ENCODE measurements at places on chromosomes 2 and 18.

DNA sequence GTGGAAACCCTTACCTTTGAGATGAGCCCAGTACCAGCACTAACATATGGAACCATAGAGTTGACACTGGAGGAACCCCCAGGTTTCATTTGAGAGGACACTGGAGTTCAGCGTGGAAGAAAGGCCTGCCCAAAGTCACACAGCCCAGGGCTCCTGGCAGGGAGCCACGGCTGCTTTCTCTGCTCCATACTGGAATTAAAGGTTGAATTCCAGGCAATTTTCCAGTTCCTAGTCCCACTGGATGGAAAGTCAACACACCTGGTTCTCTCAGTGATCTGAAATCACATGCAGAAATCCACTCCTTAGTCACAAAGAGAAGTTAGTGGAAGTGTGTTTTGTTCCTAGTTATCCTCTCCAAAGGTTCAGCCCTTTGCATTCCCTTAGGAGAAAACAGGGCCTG is 336.1 kb upstream of the SKOR2 start:
- DNase-seq: no peak

DNA sequence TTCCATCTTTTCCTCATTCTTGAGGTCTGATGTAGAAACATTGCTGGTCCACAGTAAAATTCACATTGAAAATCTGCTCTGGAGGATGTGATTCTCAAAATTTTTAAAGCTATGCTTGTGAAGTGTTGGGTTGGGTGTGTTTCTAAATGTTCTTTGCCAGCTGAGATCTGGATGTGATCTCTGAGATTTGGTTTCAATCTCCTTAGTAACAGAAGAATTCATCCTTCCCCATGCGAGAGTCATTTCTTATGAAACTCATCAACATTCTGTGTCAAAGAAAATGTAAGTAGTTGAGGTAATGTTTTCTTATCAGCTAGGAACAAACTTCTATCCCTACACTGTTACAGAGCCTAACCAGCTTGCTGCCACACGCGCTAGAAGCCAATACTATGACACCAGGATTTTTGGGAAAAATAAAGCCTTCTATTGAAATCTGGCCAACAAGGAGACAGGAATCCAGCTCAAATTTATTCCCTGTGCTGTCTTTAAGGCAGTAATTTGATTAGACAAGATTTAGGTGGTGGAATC is 134.9 kb downstream of the PTH2R start:
- no peak for DNase-seq

DNA sequence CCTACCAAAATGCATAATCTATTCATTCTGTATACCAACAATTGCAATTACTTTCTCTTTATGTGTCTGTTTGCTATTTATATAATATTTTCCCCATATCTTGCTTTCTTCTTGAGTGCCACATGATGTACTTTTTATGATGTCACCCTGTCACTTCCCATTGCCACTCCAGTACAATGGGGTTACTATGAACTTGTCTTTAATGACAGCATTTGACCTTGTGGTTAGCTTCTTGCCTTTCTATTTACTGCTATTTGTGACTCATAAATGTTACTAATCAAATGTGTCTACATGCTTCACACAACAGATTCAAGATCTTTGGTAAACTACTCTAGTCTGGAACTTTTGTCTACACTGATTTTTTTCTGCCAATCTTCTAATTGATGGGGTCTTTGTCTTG is 486.3 kb downstream of the NR4A2 start:
- DNase-seq: no peak

DNA sequence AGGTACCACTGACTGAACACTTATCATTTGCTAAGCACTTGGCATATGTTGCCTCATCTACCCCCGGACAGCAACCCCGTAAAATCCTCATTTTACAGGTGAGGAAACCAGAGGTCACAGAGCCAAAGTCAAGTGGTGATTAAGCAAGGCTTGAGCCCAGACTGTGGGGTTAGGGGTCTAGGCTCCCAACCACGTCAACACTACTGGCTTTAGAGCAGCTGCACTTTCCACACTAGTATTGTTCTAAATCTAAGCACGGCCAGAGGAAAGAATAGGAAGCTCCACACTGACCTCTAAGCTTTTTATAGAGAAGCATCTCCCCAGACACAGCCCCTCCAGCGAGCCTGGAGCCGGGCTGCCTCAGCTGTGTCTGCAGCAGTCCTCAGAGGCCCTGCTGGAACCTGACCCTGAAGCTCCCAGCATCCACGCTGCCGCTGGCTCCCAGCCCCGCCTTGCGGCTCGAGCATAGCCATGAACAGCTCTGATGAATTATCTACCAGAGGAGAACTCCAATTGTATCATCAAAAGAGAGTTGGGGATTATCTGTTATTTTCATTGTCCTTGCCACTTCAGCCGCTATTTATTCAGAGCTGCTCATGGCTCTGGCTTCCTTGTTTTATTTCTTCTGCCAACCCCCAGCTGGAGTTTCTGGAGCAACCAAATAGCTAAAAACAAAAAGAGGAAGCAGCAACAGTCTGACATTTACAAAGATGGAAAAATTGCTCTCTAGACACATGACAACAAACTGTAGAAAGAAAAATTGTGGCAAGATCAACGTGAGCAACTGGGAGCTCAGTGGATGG is 62.2 kb upstream of the RTN4 start:
- DNase-seq: no peak

DNA sequence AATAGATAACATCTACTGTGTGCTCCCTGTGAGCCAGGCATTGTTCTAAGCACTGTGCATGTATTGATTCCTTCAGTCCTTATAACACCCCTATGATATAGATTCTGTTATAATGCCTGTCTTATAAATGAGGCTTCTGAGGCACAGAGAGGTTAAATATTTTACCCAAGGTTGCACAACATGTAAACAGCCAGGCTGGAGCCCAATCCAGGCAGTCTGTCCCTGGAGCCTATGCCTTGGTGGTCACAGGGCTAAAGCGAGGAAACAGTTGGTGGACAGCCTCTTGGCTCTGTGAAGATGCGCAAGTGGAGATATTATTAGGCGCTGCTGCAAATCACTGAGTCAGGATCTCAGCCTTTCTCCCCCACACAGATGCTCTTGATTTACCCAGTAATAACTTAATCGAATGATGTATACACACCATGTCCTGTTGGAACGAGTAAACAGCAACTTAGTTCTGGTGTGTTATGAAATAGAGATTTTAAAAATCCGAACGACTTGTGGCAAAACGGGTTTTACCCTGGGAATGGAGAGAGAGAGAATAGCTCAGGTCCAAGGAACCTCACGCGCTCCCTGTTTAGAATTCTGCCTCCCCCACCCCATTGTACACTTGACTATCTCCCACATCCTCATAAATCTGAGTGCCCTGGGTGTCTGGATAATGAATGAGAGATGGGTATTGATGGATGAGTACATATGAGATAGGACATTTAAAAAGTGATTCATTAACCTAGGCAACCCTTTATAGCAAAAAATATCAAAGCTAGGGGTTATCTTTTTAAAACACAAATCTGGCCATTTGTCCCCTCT is 231.9 kb downstream of the BCL2 start:
- no peak for DNase-seq

- DNase-seq: no peak
Observed at GRCh38 chr18:6069539-6069938, 174.2 kb upstream of the TMEM200C start.

DNA sequence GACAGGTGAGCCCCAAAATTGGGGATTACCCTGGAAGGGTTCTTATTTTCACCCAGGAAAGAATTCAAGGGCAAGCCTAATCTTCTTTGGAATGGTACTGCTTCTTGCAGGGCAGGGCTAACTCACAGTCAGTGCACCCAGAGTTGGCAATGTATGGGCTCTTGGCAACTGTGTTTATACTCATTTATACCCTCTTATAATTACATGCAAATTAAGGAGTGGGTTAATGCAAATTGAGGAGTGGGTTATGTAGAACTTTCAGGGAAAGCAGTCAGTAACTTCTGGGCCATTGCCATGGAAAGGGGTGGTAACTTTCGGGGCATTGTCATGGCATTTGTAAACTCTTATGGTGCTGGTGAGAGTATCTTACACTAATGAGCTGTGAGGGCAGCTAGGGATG is 59.2 kb downstream of the SERPINB8 start:
- DNase-seq: no peak

DNA sequence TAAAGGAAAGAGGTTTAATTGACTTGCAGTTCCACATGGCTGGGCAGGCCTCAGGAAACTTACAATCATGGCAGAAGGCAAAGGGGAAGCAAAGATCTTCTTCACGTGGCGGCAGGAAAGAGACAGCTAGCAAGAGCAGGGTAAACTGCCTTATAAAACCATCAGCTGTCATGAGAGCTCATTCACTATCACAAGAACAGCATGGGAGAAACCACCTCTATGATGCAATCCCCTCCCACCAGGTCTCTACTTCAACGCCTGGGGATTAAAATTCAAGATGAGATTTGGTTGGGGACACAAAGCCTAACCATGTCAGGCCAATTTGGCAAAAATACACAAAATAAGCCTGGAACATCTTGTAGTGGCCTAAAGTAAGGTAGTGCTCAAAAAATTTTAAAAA is 152.6 kb downstream of the COL6A3 start:
- DNase-seq: no peak

DNA sequence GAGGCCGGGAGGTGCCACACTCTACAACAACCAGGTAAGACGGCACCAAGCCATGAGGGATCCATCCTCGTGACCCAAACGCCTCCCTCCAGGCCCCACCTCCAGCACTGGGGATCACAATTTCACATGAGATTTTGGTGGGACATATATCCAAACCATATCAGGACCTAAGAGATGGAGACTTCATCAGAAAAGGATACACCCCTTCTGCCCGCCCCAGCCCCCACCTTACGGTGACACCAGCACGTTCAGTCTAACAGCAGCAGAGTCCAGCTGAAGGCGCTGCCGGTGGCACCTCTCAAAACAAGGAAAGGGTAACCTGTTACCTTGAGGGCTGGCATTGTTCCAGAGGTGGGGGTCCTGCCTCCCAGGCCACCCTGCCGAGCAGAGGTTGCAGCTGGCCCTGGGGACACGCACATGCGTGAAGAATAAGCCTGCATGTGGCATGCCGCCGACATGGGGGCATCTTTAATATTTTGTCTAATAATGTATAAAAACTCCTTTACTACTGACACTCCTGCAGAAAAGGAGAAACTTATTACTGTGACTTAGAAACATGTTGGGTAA is 154.4 kb downstream of the GALR1 start:
- DNase-seq: no peak

- no peak for DNase-seq
Observed at GRCh38 chr18:73766910-73767515, 380.6 kb downstream of the FBXO15 start.

- DNase-seq: no peak
Observed at GRCh38 chr2:167729911-167730310, 517.5 kb downstream of the STK39 start.

- DNase-seq: peak; percentile 47
Observed at GRCh38 chr18:54647176-54647575, 56.1 kb downstream of the DYNAP start.

DNA sequence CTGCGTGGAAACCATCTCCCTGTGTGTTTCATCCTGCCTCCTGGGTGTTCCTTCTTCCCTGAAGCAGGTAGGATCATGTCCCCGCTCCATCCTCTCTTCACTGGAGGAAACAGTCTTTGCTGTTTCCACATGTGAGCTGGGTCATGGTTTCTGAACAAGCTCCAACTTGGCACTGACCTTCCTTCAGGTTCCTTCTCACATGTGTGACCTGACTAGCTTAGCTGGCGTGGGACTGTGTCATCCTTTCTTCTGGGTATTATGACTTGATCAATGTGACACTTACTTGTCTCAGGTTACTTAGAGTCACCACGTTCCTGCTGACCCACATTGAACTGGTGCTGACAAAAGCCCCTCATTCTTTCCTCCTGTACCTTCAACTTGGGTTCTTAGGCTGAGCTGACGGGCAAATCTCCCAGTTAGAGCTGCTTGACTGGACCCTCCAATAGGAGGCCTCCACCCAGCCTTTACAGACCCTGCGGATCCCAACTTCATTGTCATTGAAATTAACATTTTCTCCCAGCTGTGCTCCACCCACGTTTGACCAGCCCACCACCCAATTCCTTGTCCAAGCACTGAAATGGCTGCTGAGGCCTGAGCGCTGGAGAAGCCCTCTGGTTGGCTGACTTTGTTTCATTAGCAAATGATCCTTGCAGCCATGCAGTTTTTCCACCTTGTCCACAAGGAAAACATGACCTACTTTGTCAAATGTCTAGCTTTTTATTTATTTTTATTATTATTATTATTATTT is 128.1 kb downstream of the DDX1 start:
- peak; percentile 42 for DNase-seq

GRCh38 chr2:232979871-232980461 is 33.1 kb downstream of the NGEF start:
- DNase-seq: no peak

DNA sequence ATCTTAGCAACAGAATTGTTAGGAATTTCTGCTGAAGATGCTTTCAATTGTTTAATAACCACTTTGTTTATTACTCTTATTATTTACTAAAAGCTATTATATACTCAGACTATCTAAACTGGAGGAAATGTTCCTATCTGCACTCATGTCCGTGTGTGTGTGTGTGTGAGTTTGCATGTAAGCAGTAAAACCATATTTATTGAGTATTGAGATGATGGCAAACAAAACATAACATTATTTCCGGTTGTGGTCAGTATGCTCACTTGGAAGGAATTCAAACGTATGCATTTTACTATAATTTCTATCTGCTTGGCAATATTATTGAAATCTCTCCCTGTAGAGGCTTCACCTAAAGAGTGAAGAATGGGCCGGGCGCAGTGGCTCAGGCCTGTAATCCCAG is 43.0 kb upstream of the ZNF804A start:
- no peak for DNase-seq

DNA sequence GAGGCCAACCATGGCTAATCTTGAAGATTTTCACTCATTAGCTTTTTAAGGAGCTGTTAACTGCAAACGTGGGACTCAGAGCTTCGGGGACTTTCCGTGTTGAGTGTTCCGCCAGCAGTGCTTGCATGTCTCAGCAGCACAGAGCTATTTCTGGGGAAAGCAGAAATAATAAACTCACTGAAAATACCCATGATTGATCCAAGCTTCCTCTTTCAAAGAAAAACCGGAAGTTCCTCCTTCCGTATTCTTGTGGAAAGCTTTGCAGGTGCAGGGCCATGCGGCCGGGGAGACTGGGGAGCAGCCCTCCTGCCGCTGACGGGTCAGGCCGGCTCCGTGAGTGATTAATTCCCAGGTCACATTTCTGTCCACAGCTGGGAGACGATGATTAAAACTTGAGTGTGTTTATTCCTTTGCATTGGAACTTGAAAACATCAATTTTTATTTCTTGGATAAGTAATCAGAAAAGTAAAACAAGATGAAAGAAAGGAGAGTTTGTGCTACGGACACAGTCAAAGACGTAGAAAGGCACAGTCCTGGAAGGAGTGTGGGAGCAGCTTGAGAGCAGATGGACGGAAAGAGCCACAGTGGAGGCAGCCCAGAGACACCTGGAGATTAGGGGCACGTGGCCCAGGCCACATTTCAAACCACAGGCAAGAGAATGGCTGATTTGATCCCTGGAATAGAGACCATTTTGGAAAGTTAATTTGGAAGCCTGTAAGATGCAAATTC is 54.2 kb upstream of the CTDP1 start:
- DNase-seq: no peak

DNA sequence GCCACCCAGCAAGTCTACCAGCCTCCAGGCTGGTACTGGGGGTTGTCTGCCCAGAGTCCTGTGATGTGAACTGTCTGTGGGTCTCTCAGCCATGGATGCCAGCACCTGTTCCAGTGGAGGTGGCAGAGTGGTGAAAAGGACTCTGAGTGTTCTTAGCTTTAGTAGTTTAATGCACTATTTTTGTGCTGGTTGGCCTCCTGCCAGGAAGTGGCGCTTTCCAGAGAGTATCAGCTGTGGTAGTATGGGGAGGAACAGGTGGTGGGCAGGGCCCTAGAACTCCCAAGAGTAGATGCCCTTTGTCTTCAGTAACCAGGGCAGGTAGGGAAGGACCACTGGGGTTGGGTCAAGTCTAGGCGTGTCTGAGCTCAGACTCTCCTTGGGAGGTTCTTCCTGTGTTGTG is 356.7 kb downstream of the STK39 start:
- DNase-seq: no peak

All from iPS-NIHi11 (cell line).